ENCODE measurements at places on chromosomes 3 and 15.

DNA sequence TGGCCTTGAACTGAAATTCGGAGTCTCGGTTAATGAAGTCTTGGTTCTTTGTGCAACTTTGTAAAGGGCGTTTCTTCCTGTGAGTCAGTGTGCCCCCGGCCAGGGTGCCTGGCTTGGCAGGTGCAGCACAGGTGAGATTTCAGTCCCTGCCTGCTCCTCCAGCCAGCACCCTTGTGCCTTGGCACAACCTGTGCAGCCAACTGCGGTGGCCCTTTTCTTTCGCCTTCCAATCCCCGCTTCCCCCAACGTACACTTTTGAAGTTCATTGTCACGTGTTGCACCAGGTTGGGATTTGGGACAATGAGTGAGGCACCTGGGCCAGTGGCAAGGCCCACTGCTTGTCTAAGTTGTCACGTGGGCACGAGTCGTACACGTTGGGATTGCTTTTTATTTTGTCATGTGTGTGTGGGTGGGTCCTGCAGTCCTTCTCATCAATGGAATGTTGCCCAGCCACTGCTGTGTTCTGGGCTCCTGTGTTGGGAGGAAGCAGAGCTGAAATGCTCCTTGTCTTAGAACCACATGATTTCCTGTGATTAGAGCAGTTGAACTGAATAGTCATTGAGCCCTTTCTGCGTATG is 242.9 kb upstream of the BHLHE40 start:
- DNase-seq = no peak

DNA sequence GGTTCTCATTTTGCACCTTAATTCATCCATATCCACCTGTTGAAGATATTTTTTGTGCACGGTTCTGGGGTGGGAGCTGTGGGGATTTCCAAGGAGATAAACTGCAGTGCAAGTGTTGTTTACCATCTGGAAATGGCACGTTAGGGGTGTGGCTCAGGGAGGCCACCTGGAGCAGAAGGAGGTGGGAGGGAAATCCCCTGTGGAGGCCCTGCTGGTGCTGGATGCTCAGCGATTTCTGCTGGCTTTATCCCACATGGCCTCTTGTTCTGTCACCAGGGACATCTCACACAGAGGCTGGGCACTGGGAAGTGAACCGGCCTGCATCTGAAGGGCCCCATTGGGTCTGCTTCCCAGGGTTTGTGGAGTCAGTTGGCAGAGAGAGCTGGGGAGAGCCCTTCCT is 24.3 kb downstream of the TRPM1 start:
- DNase-seq = no peak

- DNase-seq = no peak
These were observed 279.9 kb downstream of the SCAPER start for GRCh38 chr15:76625267-76625666.

GRCh38 chr3:10387881-10388609 is 67.1 kb upstream of the SEC13 start:
- DNase-seq = no peak

- no peak for DNase-seq
These were observed 45.4 kb upstream of the TERB2 start for GRCh38 chr15:44910981-44911625.

DNA sequence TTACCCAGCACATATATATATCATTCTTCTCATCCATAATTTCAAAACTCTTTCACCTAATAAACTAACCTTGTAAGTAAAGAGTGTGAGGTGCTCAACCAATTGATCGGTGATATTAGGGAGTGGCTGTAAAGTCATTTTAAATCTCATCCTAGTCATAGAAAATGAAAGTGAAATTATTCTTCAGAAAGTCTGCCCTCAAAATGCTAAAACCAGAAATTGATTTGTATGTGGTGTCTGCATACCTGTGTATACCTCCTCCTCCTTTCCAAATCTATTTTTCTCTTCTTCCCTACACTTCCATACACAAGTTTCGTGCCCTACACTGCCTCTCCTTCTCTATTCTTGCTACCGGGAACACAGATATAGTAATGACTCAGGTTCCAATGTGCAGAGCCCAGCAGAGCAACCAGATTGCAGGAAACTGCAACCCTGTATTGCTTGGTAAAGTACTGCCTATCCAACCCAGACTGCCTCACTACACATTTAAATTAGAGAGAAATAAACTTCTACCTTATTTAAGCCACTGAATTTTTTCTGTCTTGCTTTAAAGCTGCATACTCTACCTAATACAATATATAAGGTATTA is 7.4 kb upstream of the TBC1D5 start:
- DNase-seq = no peak

DNA sequence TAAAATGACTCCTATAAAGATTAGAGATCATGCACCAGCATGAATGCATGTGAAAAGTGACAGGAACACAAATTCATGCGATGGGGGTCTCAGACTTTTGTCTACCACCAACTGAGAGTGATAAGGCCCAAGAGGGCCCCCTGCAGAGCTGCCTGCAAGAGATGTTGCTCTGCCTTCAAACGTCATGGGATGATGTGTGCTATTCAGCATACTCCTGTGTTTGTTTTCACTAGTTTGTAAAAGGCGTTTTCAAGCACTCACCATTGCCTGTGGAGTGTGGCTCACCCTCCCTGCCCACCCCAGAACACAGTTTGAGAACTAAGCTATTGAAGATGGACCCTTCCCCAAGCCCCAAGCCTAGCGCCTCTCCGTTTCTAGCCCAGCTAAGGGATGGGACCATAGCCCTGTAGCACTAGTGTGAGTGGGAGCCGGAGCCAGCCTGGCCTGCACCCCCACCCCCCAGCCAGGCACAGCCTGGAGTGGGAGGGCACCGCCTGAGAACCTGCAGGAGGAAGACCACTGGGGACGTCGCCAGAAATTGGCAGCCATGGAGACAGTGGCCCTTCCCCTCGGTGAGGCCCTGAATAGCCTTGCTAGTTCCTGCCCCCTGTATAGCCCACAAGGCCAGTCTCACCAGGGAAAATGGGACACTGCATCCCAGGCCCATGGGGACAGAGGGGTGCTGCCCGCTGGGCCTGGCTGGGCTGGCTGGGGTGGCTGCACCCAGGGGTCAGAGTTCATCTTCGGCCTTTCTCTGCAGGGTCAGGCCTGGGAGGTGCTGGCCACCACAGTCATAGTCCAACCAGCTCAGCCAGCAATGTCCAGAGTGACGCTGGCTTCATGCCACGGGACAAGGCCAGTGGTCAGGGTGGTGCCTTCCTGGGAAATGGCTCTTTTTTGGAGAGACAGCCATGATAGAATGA is 22.6 kb upstream of the KLF13 start:
- no peak for DNase-seq

GRCh38 chr3:38840987-38841386 is 25.0 kb upstream of the SCN10A start:
- no peak for DNase-seq

DNA sequence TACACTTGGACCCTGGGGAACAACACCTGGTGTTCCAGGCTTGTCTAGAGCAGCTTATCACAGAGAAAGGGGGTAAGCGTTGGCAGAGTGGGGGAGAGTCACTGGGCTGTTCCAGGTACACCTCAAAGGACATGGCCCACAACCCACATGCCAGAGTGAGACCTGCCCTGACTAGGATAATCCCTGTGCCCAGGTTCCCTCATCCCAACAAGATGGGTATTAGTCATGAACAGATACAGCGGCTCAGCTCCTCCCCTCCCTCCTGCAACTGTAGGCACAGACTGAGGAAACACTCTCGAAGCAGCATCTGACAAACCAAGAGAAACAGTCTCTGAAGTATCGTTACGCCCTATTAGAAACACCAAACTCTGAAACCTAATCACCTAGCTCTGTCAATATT is 32.1 kb upstream of the RPS17 start:
- DNase-seq = no peak

DNA sequence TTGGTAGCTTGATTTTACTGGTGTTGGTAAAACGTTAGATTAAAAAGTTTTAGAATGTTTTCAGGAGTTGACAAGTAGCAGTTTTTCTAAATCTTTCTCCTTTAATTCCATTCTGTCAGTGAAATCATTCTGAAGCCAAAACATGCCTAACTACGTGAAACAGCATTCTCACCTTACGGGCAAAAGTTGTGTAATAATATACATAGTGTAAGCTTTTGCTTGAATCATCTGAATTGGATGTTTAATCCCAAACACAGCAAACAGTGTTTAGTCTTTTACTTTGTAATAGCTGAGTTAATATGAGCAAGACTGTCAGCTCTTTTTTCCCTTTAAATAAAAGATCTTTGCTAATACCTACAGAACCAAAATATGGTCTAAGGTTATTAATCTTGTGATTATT is 100.6 kb downstream of the CYP19A1 start:
- DNase-seq = no peak

DNA sequence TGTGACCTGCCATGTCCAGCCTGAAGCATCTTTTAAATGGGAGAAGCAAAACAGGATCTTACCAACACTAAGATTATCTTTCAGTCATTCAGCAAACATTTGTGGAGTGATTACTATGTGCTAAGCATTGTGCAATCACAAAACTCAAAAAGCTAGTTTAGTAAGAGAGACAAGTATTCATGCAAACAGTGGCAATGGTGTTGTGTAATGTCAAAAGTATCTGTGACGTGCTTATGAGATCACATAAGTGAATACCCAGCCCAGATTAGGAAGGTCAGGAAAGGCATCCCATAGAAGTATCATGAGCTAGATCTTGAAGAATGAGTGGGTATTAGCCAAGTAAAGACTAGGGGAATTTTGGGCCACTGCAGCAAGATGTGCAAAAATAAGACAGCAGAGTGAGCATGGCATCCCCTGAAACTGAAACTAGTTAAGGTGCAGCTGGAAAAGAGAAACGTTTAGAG is 32.1 kb downstream of the SEC62 start:
- DNase-seq = no peak

DNA sequence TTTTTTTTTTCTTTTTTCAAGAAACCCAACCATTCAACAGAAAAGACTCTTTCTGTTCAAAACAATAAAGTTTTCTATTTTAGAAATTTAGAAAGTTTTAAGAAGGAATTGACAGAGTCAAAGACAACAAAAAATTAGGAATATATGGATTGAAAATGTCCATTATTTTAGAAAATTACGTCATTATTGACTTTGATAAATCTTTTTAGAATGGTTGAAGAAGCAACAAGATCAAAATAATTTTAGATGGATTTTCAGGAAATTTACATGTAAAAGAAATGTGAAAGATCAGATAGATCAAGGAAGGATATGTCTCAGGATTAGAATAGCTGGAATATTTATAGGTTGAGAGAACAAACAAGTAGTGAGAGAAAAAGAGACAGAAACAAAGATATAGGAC is 8.4 kb upstream of the KCNH8 start:
- no peak for DNase-seq

GRCh38 chr3:12990781-12991480 is 82.3 kb downstream of the IQSEC1 start:
- DNase-seq = no peak

DNA sequence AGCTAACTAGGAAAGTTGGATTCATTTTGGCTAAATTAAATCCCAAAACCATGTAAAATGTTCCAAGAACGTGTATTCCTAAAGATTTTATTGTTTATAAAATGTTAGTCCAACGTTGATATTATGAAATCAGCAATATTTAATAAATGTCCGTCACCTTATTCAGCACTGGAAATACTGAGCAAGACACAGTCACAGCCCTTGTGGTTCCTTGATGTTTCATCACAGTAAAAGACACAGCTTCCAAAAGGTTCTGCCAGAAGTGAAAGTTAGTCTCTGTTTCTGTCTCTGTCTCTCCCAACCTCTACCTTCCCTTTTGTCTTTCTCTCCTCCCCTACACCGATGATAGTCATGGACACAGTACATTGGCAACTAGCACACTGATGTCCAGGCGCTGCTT is 82.2 kb upstream of the BOC start:
- DNase-seq = no peak

- no peak for DNase-seq
These were observed 122.0 kb upstream of the BFSP2 start for GRCh38 chr3:133277813-133278212.

- no peak for DNase-seq
These were observed 96.0 kb upstream of the PHLDB2 start for GRCh38 chr3:111763001-111763471.

- no peak for DNase-seq
These were observed 325.1 kb downstream of the SUCLG2 start for GRCh38 chr3:67329358-67329757.

GRCh38 chr3:163753033-163753432 is 1325.3 kb downstream of the SI start:
- DNase-seq = no peak

DNA sequence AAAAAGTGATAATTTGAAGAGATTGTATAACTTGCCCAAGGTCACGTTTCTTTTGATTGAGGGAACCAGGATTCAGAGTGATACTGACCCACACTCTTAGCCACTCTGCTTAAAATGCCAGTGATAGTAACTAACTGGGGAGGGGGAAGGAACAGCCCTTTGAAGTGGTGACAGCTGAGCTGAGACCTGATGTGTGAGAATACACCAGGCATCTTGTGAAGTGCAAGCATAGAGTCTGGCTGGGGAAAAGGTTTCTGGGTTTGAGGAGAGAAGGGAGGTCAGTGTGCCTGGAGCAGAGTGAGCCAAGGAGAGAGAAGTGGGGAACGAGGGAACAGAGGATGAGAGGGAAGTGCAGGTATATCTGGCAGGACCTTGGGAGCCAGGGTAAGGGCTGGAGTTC is 35.4 kb upstream of the SCAANT1 start:
- DNase-seq = no peak

- no peak for DNase-seq
These were observed 3.1 kb upstream of the SLC24A1 start for GRCh38 chr15:65618560-65619109.

DNA sequence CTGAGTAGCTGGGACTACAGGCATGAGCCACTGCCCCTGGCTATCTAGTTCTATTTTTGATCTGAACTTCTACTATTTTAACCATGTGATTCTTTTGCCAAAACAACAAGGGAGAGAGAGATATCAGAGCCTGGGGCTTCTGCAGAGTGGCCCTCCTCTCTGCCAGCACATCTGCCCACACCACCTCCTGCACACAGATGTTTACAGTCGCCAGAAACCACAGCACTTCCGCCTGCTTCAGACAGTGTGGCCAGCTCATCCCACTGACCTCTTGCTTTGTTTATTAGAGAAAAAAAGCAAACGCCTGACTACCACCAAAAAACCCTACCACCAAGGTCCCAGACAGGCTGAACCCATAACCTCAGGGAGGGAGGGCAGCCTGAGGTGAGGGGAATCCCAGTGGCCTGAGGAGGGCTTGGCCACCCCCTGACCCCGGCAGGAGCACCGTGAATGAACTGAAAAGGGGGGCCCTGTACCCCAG is 85.9 kb upstream of the ABHD2 start:
- no peak for DNase-seq

- DNase-seq = no peak
These were observed 159.6 kb upstream of the IL12A start for GRCh38 chr3:159829056-159829455.

GRCh38 chr3:57755368-57755675 is 787 bp upstream of the SLMAP start:
- DNase-seq = no peak

DNA sequence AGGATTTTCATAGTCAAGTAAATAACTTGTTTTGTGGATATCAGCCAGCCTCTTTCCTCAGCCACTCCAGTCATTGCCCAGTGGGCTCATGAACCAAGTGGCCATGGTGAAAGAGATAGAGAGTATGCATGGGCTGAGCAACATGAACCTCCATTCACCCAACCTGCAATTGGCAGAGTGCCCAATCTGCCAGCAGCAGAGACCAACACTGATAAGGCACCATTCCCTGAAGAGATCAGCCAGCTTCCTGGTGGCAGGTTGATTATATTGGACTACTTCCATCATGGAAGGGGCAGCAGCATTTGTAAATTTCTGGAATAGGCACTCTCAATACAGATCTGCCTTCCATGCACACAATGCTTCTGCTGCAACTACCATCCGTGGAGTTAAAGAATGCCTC is 10.3 kb upstream of the MCF2L2 start:
- DNase-seq = no peak

Measured in muscle of arm (tissue), 14 donors.